GM18507 (cell line): ENCODE measurements at places on chromosomes 5 and 9.

DNA sequence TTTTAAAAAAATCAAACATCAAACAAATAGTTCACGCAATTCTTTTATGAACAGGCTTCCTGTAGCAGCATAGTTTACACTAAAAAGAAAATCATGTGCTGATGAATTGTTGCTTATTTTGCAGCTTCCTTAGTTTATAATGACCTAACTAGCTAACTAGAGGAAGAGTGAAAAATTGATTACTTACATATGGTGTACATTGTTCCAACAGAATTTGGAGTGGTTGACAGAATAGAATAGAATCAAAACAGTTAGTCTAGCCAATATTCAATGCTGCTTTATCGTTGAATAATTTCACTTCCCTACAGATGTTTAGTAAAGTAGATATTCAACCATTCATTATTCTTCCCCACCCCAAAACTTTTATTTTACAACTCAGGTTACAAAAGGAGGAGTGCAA lies 4.2 kb downstream of the NMUR2 start:
- DNase-seq, result no peak

GRCh38 chr5:161027763-161028162 lies 175.8 kb upstream of the ATP10B start:
- no peak for DNase-seq

DNA sequence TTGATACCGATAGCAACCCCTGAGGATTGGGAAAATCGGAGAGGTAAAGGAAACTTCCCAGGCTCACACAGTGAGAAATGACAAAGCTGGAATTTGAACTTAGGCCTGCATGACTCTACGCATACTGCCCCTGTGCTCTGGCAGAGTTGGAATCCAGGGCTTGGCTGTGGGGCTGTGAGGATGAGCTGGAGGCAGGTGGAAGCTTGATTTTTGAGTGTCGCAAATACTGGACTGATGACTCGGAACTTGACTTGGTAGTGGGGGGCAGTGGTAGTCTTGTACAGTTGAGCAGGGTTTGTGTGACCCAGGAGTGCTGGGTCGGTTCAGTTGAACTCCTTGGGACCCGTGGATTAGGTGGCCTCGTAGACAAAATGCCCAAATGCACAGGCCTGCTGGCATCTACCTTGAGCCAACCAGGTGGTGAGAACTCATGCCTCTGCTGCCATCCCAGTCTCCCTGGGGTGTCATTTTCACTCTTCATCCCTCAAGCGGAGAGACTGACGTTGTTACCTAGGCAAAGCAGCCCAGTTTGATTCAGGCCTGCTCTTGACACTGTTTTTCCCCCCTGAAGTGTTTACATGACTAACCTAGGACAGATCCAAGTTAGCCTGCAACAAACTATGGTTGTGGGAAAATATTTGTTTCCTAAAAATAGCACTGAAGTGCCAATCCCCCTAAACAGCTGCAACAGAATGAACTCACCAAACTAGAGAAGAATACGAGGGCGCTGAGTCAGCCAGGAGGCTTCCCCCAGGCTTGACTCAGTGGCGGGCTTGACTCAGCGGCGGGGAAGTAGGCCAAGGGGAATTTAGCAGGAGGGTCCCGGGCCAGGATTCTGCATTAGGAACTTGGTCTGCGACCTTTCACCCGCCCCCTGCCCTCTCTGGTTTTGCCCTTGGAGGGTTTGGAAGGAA lies 45.7 kb upstream of the ORM1 start:
- no peak for DNase-seq

- DNase-seq, result no peak
Measured at GRCh38 chr5:139696894-139697658, 48.9 kb downstream of the CXXC5 start.

- DNase-seq, result no peak
Measured at GRCh38 chr5:85337435-85337834, 952.8 kb upstream of the EDIL3 start.
